ENCODE measurements at places on chromosomes 5 and 9. TPM values are rescaled to one million over a fixed set of nuclear protein-coding genes. Genes with fewer than 3 reads are reported as not detected.
A peak's percentile ranks its signal among the peaks of the same experiment; 100 is the strongest.

HAND1 gene
- not detected for total RNA-seq

SPRY4 gene
- 3.6 TPM for total RNA-seq

DAPK1 gene
- total RNA-seq: 40.0 TPM

SLC1A1 gene
- 14.7 TPM for total RNA-seq

PLGRKT gene
- 43.5 TPM for total RNA-seq

GRCh38 chr5:179219661-179220620, 125.3 kb downstream of the ADAMTS2 start:
- DNase-seq: no peak

- DNase-seq: no peak
Measured at GRCh38 chr5:148070621-148071020, 6.8 kb downstream of the SPINK5 start.

- DNase-seq: peak; percentile 83
Measured at GRCh38 chr5:137096149-137097103, 402.7 kb downstream of the SPOCK1 start.

DNA sequence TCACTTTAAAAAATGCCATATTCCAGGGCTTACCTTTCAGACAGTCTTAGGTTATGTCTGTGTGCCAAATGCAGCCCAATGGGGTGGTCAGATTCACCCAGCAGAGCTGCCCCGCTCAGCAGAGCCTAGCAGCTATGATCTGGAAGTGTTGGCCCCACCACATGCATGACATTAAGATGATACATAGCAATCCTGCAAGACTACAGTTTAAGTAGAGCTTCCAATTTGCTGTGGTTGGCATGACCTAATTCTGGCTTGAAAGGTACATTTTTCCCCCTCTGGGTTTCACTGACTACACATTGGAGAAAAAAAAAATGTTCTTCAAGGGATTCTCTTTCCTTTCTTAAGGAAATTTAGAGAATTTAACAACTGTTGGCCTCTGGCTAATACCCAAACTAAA, 22.5 kb downstream of the MEF2C start:
- peak; percentile 28 for DNase-seq

- no peak for DNase-seq
Measured at GRCh38 chr5:168140241-168140640, 151.2 kb upstream of the WWC1 start.

DNA sequence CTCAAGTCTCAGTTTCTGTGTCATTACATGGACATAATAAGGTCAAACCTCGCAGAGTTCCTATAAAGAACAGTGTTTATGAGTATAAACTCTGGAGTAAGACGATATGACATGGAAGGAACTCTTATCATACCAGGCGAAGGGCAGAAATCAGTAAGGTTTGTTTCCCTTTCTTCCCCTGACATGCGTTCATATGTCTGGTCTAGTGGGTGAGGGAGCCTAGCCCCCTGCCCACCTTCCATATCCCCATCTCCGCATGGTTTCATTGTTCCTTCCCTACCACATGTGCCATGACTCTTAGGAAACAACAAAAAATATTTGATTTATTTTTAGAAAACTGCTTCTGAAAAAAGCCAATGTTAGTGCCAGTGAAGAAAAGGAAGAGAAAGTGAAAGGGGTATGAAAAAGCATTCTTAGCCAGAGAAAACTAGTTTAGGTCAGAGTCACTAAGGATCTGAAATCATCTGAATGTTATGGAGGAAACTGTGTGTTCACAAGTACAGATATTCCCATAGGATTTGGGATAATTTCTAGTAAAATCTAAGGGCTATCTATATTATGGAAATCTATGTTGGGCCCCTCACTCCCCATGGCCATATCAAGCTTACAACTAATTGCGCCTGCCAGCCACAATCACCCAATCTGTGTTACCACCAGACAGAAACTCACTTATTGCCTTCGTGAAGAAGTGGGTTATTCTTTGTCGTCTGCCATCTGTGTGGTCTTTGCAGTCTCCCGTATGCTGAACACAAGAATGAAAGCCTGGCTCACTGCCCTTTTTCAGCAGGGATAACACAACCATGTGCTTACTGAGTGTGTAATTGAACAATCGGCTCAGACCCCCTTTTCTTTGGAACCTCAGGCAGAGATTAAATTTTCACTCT, 19.9 kb upstream of the HMHB1 start:
- no peak for DNase-seq

DNA sequence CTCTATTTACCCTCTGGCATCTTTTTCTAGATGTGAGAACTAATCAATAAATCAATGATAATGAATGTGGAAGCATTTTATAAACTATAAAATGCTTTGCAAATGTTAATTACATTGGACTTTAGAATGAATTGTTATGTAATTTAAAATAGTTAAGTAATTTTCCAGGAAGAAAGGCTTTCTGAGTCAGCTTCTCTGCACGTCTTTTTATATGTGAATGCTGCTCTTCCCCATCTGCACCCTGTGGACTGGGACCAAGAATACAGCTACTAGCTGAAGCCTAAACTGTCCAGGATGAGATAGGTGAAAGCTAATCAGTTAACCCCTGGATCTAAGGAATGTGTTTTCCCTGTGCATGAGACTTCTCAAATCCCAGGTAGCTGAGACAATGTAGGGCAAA, 292.9 kb downstream of the NR3C1 start:
- DNase-seq: peak; percentile 24

- DNase-seq: no peak
Measured at GRCh38 chr5:23742701-23743100, 235.3 kb downstream of the PRDM9 start.

GRCh38 chr9:106432631-106433030, 430.3 kb upstream of the ZNF462 start:
- no peak for DNase-seq

DNA sequence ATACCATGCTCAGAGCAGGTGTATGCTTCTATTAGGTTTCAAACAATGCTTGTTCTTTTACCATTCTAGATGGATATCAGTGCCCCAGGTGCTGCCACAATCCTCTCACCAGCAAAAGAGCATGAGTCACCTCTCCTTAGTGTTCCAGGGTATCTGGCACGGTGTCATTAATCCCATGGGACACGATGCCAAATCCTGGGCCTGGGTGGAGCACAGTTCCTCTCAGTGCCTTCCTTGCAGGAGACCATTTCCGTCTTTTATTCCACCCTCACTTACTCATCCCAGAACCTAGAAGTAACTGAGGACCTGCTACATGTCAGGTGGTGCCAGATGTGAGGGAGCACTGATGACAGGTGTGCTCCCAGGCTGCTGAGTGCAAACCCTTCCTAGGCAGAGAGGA, 1.3 kb upstream of the OR13J1 start:
- peak; percentile 93 for DNase-seq

GRCh38 chr9:7403839-7404487, 395.6 kb downstream of the DMAC1 start:
- no peak for DNase-seq
